ENCODE measurements at places on chromosomes 12 and 14. TPM values are rescaled to one million over a fixed set of nuclear protein-coding genes. Genes with fewer than 3 reads are reported as not detected.

- ATAC-seq, result no peak
Measured at GRCh38 chr14:100914597-100915021, 11.1 kb upstream of the RTL1 start.

GRCh38 chr14:34470319-34470718, 8.3 kb upstream of the SPTSSA start:
- ATAC-seq, result no peak

- ATAC-seq, result no peak
Measured at GRCh38 chr12:21118760-21119159, 12.2 kb upstream of the SLCO1B1 start.

The ANKRD33 gene
- total RNA-seq, result 0.97 TPM

DNA sequence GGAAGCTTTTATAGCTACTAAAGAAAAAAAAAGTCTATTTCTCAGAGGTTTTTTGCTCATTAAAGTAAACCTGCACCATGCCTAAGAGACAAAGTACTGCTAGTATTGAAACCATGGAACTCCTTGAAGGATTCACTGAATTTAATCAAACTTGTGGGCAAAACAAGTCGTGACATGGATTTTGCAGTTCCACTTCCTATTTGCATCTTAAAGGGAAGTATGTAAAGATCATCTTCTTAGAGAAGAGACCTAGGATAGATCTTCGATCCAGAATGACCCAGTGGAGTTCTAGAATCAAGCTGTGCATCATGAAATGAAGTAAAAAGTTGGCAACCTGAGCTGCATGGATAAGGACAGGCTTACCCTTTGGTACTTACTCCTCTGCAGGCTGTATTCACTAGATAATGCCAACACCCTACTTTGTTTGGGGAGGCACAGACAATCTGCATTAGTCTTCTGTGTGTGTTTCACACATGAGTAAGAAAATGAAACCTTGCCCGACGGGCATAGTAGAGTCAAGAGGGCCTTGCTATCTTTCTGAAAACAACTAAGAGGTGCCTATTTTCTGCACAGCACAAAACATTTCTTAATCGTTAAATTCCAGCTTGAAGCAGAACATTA, 1.9 kb downstream of the GNG2 start:
- ATAC-seq, result no peak

The IL22 gene
- not detected for total RNA-seq

- no peak for ATAC-seq
Measured at GRCh38 chr12:124111006-124111405, 138.0 kb downstream of the ZNF664 start.

DNA sequence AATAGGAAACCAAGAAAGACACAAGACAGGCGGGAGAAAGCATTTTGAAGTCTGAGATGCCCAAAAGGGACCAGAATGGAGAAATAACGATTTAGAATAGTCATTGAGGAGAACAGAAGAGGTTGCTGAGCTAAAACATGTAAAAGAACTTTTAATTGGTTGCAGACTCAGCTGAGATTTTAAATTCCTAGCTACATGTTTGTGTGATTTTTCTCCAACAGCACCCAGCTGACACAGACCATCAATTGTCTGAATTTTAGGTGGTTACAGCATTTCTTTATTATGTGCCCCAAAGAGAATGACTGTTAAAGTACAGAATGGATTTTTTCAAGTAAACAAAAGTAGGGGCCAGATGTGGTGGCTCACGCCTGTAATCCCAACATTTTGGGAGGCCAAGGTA, 50.3 kb downstream of the BAZ1A start:
- no peak for ATAC-seq

- ATAC-seq, result peak; percentile 66
Measured at GRCh38 chr12:47328831-47329545, 249.2 kb upstream of the AMIGO2 start.

DNA sequence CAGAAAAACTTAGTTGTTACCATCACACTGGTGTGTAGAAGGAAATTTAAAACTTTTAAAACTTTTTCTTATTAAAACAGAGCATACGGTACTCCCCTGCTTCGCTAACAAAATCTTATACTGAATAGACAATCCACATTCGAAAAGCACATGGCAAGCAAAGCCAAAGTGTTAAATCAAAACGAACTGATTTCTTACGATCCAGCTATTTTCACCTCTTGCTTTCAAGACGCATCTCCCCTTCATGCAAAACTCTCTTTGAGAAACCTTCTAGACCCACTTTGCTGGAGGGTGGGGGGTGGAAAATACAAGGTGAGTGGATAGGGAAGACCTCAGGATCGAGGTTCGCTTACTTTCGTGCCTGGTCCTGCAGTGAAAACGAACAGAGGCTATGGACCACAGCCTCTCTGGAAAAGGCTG, 328 bp downstream of the INTS13 start:
- ATAC-seq, result no peak

DNA sequence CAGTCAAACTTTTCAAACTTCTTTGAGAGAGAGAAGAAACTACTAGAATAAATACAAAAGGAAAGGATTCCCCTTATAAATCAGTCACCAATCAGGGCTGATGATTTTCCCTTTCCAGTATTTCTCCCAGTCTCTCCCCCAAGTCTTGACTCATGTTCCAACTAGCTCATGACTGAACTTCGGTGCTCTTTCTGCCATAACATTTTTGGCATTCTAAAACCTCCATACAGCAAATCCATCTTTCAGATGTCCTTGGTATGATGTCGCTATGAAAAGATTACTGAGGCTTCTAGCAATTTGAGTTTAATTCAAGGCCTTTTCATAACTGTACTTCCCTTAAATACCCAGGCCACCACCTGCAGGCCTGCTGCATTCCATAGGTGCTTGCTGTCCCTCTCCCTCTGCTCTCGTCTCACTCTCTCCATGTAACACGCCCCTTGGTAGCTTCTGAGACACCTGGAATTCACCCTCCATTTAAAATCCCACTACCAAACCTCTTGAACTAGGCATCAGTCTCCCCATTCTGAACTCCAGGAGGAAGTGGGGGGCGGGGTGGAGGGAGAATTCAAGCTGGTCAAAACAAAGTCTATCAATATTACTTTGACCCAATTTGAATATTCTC, 2.4 kb downstream of the PRKD1 start:
- no peak for ATAC-seq

- ATAC-seq, result no peak
Measured at GRCh38 chr14:39956372-39956771, 524.1 kb upstream of the FBXO33 start.

DNA sequence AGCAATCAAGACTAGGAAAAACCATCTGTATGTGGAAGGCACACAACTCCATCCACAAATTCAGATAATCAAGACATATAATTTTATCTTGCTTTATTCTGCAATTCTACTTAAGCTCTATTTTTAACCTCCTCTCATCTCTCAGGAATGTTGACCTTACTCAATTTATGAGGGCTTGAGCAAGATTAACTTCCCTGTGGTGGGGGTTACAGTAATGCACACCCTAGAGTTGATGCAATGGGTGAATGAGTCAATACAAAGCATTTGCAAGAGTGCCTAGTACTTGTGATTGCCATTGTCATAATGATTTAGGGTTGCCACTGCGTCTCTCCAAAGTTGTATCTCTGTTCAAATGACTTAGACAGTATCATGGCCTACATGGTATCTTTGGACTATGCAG, 1598.4 kb upstream of the TMEM132C start:
- ATAC-seq, result no peak

The ZFHX2 gene
- 3.8 TPM for total RNA-seq

The CFAP54 gene
- total RNA-seq, result 23.9 TPM

- peak; percentile 41 for ATAC-seq
Measured at GRCh38 chr12:40573024-40573423, 119.2 kb upstream of the CNTN1 start.

GRCh38 chr14:97137705-97138104, 340.5 kb downstream of the VRK1 start:
- no peak for ATAC-seq

DNA sequence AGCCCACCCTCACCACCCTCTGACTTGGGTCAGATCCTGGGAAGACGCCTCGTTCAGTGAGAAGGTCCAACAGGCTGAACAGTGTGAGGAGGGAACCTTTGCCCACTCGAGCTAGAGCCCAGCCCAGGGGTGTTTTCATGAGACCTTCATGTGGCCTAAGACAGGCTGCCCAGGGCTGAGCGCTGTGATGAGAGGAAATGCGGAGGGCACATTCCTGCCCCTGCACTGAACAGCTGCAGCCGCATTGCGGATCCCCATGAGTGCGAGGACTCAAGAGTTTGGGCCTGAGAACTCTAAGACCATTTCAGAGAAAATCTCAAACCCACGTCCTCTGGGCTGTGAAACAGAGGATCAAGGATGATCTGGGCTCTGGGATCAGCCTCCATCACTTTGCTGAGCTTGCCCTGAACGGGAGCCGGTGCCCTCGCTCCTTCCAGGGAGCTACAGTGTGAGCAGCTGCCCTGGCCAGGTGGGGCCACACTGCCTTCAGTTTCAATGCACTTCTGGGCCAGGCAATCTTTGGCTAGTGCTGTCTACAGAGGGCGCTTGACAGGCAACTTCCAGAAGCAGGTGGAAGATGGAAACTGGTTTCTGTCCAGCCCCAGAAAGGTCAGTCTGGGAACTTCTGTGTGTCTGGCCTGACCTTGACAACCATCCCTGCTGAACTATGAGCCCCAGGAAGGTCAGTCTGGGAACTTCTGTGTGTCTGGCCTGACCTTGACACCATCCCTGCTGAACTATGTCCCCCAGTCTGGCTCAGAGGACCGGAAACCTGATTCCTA, 43.5 kb upstream of the P2RX7 start:
- no peak for ATAC-seq

DNA sequence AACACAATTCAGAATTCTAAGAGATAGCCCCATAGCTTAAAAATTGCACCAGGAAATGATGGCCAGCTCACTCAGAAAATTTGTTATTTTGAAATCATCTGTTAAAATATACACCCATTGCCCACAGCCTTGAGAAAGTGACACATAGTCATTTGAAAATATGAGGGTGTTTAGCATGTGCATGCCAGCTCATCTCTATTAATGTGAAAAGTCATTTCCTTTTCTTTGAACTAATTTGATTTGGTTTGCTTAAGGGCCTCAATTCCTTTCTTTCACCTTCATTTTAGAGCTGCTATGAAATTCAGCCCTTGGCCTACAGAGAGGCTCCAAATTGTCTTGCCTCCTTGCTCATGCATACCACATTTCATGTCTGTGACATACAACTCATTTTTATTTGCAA, 241.4 kb downstream of the PHLDA1 start:
- no peak for ATAC-seq

The KERA gene
- total RNA-seq, result 0.09 TPM

DNA sequence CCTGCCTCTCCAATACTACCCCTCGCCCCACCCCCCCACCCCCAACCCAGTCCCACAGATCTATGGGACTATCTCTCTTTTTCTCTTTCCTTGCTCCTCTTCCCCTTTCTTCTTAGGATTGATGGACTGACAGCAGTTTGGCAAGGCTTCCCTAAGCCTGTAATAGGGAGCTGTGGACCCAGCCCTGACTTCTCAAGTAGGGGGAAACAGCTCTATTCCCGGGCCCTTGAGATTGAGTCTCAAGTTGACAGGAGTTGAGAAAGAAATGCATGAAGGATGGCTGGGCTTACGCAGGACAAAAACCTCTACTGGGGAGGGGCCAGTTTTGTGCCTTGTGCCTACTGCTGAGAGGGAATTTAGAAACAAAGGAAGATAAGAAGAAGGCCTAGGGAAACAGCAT, 60.4 kb downstream of the SMUG1 start:
- peak; percentile 5 for ATAC-seq

GRCh38 chr12:13713556-13714410, 267.6 kb downstream of the GRIN2B start:
- peak; percentile 80 for ATAC-seq

The KRT3 gene
- 0.24 TPM for total RNA-seq

DNA sequence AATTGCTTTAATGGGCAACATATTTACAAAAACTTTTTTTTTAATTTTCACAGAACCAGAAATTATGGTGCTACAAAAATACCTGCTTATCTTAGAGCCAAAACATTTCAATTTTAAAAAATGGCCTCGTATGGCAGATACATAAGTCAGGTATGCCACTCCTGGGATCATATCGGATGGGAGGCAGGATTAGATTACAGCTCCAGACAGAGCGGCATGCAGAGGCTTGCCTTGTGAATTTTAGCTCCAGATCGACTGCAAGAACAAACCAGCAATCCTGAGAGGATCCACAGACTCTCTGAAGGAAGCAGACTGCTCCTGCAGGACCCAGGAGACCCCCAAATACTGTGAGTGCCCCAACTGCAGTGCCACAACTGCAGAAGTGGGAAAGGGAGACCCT, 169.3 kb upstream of the AMIGO2 start:
- ATAC-seq, result no peak

The PAPLN gene
- 18.3 TPM for total RNA-seq

The MMP19 gene
- total RNA-seq, result 3.1 TPM

DNA sequence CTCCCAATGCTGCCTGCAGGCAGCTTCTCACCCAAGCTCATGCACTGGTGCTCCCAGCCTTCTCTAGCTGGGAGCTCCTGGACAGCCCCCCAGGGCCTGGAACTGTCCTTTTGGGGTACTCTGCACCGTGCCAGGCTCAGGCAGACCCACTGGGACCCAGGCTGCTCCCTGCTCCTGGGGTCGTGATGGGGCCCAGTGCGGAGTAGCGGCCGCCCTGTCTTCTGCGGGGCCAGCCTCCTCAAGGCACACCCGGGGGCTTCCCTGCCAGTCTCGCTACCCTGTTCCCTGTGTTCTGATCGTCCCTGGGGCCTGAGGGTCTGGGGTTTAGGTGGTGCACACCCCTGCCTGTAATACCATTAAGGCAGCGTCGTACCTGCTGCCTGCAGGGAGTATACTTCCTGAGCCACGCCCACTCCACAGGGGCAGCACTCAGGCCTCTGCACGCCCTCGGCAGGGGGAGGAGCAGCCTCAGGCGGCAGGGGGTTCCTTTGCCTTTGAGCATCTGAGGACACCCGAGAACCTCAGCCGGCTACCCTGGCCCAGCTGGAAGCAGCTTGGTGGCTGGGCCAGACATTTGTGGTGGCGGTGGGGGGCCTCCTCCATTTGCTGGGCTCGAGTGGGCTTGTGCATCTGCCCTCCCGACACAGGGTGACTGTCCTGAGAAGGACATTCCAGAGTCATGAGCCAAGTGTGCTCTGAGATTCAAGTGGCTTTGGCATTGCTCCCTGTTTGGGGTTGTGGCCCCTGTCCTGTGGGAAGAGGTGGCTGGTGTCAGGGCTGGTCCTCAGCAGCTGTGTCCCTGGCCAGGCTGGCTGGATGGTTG, 9.2 kb upstream of the CRIP2 start:
- no peak for ATAC-seq

The DDN gene
- 1.2 TPM for total RNA-seq

DNA sequence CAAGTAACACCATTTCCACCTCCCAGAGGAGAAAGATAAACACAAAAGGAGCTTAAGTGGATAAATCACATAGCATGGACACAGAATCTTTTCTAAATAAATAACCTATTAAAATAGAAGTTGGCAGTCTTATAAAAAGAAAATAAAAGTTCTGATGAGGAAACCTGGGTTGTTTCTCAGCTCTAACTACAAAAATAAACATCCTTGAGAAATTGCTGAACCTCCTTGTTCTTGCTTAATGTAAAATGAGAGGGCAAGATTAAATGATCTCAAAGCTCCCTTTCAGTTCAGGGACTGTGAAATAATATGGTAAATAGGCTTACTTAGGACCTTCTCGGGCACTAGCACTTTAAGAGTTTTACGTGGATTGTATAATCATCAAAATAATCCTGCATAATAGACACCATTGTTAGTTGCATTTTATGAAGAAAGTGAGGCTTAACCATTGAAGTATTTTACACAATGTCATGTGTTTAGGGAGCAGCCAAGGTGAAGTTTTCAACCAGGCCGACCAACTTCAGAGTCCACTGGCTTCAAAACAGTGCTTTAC, 214.0 kb upstream of the NOVA1 start:
- ATAC-seq, result no peak
